A549 treated with dexamethasone at 1 μM for 4 hours (cell line): ENCODE measurements at places on chromosomes 1 and 21. TPM values are rescaled to one million over a fixed set of nuclear protein-coding genes. Genes with fewer than 3 reads are reported as not detected.

The CYYR1 gene
- total RNA-seq = not detected in 5 replicates

The IGSF3 gene
- total RNA-seq = 13.2 to 19.3 TPM (median 18.6 TPM) in 5 replicates

The FCAMR gene
- 0.07 to 0.08 TPM in 2 of 5 replicates, not detected in the others for total RNA-seq

The KAZN gene
- 2.9 to 4.7 TPM (median 3.8 TPM) in 5 replicates for total RNA-seq

The DNM3 gene
- 0.52 to 0.75 TPM (median 0.58 TPM) in 5 replicates for total RNA-seq

The PLA2G2A gene
- not detected in 5 replicates for total RNA-seq

The MORN1 gene
- 4.3 to 6.5 TPM (median 6.1 TPM) in 5 replicates for total RNA-seq

The OR10J1 gene
- not detected in 5 replicates for total RNA-seq

The DSTYK gene
- total RNA-seq = 6.8 to 9.7 TPM (median 8.5 TPM) in 5 replicates

The VCAM1 gene
- total RNA-seq = 0.04 to 0.06 TPM (median 0.05 TPM) in 4 of 5 replicates, not detected in the other
